ENCODE measurements at places on chromosomes 12 and 14.

DNA sequence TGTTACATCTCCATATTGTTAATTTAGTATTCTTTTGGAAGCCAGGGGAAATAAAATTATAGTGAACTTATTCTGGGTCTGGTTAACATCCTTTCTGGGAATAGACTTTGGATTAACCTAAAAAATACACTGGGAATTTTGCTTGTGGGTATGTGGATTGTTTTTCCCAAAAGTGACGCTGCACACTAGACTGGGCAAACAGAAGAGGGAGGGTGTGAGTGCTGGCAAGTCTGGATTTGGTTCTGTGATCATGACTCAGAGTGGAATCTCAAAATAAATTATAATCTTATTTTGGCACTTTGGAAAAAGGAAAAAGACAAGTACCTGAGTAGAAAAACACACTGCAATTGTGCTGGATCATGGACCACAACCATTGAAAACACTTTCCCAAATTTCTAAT is 15.2 kb upstream of the LUM start:
- no peak for DNase-seq

DNA sequence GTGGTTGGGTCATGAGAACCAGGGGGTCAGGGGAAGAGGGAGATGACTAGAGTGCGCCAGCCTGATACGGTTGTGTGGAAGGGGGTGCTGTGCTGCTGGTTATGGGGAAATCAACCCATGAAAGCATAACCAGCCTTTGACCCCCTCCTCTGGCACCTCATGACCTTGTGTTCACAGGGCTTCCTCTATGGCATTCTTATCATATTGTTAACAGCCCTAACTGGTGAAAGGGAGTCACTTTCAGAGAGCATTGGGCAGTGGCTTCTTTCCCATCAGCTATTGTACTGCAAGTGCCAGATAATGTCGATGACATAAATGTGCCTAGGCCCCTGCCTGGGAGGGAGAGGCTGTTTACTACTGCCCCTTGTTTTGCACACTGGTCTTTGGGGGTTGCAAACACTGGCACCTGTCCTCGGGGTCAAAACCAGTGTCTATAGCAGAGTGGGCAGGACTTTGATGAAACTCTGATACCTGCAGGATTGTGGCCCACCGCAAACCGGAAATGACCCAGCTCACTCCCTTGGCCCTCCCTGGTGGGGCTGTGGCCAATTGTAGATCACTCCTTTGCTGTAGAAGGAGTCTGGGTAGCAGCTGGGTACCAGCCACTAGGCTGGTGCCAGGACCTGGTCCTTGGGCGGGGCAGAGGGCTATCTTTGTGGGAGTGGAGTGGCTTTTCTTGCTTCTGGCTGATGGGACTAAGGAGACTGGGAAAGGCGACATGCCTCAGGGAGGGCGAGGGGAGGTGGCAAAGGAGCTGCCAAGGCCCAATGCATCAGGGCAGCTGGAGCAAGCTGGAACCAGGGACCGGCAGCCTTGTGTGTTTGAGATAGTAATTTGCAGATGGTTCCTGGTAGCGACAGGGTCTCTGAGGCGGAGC is 634 bp upstream of the TMEM63C start:
- DNase-seq, result no peak

DNA sequence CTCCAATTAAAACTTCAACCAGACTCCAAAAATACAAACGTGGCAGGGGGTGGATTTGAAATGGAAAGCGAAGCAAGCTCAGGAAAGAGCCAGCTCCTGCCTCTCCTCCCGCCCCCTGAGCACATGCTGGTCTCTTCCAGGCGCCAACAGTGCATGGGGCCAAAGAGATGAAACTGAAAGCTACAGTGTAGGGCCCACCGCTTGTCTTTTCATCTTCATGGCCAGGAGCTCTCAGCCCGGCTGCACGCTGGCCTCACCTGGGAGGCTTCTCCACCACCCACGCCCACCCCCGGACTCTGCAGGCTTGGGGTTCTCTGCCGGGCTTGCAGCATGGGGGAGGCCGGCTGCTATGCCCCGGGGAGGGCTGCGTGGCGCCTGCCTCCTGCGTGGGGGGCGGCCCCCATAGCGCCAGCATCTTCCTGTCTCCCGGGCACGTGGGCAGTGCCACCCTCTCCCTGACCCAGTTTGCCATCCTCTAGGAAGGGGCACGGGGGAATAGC is 2.0 kb downstream of the RIMBP2 start:
- DNase-seq, result no peak

- DNase-seq, result no peak
Measured at GRCh38 chr14:103072595-103073366, 11.2 kb upstream of the LBHD2 start.

DNA sequence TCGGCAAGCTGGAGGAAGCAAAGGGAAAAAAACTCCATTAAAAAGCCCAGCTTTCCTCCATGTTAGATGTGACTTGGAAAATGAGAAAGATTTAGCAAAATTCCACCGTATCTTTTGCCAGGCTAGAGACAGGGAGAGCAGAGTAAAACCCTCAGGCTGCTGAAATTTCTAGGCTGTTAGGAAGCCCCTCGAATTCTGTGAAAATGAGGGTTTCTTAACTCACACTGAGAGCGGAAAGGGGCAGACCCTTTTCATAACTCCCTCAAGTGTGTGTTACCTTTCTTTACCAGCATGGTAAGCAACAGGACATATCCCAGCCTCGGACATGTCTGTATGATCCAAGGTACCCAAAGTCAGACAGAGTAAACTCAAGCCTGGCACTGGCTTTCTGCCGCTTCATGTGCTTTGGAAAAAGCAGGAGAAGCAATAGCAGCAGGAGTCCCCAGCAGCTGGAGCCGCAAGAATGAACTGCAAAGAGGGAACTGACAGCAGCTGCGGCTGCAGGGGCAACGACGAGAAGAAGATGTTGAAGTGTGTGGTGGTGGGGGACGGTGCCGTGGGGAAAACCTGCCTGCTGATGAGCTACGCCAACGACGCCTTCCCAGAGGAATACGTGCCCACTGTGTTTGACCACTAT is at the start of gene RHOJ:
Gene RHOJ (plus strand): TSS at position 37 of the 637 bp plus-strand sequence. CDS start 427 bp downstream, at position 464.
- peak; percentile 50 for DNase-seq

DNA sequence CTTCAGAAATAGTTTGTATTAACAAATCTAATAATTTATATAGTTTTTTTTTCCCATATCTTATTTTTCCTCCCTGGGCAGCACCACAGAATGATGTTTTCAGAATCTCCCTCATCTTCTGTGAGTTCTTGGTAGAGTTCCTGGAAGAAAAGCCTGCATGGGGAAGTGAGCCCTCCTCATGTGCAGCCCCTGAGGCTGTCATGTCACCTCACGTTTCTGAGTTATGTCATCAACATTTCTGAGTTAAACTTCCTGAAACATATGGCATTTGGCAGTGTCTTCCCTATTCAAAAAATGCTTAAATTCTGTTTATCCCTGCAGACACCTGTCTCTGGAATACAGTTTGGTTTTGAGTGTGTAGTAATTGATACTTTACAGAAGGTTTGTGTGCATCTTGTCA is 979.0 kb downstream of the TMEM121 start:
- DNase-seq, result no peak

Data from left kidney (tissue), 8 donors.